ENCODE measurements at places on chromosomes 11 and 22.

GRCh38 chr11:104164028-104164520, at the start of gene PDGFD:
Gene PDGFD, minus strand, starts transcription at chr11:104164147.
- DNase-seq, result no peak

GRCh38 chr11:39674761-39675160, 1784.7 kb downstream of the LRRC4C start:
- no peak for DNase-seq

DNA sequence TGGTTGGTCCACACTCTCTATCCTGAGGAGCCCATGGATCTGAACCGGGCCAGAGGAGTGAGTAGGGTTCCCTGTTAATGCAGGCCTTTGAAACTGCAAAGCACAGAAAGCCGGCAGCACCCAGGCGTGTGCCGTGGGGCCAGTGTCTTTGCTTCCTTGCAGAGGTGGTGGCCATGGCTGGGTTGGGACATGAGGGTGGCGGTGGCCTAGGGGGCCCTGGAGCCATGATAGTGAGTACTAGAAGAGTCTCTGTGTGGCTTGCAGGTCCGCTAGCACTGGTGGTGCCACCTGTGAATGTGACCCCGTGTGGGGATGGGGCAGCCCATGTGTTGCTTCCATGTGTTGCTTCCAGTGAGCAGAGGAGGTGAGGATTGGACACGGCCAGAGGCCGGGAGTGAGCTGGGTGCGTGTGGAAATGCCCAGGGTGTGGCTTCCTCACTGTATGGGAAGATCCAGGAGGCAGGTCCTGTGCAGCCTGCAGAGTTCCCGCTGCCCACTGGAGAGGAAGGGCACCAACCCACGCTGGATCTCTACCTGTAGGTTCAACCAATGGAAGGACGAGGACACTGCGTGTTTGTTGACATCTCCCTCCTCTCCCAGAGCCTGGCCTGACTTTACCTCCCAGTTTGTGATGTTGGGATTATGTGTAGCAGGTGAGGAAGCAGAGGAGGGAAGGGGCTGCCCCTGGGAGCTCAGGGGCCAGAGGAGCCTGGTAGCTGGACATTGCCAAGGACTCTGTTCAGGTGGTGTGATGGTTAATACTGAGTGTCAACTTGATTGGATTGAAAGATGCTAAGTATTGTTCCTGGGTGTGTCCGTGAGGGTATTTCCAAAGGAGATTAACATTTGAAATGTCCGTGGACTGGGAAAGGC, 796.6 kb downstream of the TBC1D22A start:
- DNase-seq, result no peak

GRCh38 chr11:32005786-32006416, 85.0 kb upstream of the RCN1 start:
- DNase-seq, result no peak

DNA sequence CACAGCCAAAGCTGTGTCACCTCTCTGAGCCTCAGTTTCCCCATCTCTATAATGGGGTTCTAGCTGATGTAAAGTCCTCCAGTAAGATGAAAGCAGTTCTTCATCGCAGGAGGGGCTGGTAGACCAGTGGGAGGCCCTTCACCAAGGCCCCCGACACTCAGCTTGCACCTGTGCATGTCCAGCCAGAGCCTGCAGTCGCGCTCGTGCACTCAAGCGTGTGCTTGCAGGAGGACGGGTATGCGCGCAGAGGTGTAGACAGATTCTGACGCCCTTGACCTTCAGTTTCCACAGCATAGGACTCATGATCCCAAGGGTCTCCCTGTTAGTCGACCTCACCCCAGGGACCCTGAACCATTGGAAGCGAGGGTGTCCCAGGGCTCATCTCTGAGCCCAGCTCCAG, 633.7 kb downstream of the TBC1D22A start:
- no peak for DNase-seq

- no peak for DNase-seq
These were observed 97.7 kb downstream of the RBFOX2 start for GRCh38 chr22:35930933-35931332.

DNA sequence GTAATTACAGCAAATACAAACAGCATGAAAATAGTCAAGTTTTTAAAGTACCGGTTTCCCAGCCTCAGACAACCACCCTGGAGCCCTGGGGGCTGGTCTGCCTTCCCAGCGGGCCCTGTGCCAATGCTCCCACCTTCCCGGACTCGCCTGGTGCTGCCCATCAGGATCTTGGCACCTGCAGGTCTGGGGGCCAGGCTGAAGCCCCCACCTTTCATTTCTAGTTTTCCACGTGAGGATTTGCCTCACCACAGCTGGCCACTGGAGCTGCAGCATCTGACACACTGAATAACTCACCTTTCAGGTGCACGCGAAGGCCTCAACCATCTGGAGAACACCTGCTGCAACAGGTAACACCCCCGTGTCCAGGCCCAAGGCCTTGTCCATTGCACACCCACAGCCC, 108.7 kb upstream of the THY1 start:
- no peak for DNase-seq
